WERI-Rb-1 (cell line): ENCODE measurements at places on chromosomes 2 and 18.

DNA sequence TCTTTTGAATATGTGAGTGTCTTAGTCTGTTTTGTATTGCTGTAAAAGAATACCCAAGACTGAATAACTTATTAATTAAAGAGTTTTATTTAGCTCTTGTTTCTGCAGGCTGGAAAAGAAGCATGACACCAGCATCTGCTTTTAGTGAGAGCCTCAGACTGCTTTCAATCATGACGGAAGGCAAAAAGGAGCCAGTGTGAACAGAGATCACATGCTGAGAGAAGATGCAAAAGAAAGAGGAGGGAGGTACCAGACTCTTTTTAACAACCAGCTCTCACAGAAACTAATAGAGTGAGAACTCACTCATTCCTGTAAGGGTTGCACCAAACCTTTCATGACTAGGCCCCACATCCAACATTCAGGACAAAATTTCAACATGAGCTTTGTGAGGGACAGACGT is 101.6 kb upstream of the HNMT start:
- no peak for DNase-seq

GRCh38 chr2:127231130-127231865 is 11.2 kb upstream of the CYP27C1 start:
- DNase-seq: no peak

DNA sequence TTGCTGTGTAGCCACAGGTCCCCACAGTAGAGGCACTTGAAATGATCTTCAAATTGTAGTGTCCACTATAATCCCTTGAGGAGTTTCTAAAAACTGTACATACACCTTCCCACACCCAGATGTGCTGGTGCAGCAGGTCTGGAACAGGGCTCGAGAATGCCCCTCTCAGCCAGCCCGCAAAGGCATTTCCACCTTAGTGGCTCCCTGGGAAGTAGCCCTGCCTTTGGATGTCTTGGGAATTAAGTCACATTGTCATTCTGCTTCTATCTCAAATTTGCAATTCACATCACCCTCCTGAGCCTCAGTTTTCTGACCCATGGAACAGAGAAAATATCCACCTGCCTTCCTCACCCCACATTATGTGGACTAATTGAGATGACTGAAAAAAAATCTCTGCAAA is 44.3 kb upstream of the TCF7L1 start:
- no peak for DNase-seq

DNA sequence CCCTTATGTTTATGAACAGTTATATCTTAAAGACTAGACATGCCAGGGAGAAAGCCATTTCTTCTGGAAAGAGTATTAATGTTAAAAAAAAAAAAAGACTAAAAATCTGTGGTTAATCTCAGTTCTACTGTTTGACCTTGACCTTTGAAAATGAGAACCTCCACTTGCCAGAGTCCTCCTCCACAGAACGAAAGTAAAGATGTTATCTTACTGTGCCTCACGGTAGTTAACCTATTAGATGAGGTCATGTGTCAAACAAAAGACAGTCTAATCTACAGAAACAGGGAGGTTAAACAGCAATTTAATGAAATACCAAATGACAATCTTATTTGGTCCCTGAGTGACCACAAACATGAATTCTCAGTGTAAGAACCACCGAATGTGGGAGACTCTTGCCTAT is 51.2 kb downstream of the SLC14A2 start:
- DNase-seq: no peak
